AG04449 (cell line): ENCODE measurements at places on chromosomes 6 and 20.

- no peak for DNase-seq
Measured at GRCh38 chr6:85191656-85192055, 258.2 kb upstream of the NT5E start.

DNA sequence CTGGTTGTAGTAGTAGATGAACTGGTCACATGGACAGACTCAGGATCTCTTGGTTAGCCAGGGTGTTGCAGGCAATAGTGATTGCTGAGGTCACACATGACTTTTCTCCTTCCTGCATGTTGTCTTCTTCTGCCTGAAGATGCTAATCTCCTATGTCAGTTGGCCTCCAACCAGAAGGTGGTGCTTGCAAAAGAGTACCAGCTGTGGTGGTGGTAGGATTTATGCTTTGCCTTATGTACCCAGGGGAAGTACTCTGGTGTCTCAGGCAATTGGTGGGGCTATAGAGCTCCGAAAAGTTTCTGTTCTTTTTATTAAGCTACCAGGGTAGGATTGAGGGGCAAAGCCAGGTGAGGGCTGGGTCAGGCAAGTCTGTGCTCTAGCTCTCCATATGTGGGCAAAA is 98.5 kb downstream of the CARMIL1 start:
- DNase-seq = no peak

DNA sequence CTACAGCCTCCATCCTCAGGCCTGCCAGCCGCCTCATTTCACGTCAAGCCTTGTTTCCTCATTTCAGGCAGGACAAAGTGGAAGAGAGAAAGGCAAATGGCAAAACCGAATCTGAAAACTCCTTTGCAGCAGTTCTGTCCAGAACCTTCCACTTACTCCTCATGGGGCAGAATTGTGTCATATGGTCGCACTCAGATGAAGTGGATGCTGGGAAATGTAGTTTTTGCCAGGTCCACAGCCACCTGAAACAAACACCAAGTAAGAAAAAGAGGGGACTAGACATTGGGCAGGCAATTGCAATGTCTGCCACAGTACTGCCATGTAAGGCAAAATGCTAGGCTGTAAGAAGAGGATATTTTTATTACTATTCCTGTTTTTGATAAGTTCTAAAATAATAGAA is 44.9 kb downstream of the ISM1 start:
- DNase-seq = no peak

DNA sequence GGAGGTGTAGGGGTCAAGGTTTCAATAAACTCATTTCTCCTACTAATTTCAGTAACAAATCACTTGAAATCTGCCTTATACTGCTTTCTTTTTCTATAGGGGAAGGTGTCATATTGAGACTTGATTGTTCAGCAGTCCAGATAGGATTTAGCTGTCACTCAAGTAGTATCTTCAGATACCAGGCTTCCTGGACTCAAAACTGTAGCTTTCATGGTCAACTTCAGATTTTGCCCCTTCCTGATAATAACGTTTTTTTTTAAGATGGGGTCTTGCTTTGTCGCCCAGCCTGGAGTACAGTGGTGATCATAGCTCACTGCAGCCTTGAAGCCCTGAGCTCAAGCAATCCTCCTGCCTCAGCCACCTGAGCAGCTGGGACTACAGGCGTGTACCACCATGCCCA is 77.8 kb downstream of the JAG1 start:
- no peak for DNase-seq

GRCh38 chr6:17665132-17665531 is 41.6 kb downstream of the NUP153 start:
- no peak for DNase-seq

DNA sequence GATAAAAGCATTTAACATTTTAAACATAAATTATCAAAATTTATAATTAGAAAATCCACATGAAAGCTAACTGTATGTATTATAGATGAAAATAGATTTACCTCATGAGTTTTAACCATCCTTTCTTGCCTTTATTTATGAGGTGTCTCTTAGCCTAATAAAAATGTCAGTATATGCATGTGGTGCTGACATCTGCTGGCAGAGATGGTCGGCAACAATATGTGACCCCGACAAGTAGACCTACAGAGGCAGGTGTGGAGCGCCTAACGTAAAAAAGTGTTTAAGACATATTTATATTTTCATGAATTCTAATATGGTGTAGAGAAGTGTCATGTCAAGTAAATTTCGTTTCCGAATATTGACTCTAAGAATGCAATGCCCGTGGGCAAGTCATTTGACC is 149.0 kb upstream of the FUT9 start:
- no peak for DNase-seq

GRCh38 chr6:38492031-38492430 is 147.7 kb downstream of the BTBD9 start:
- DNase-seq = no peak

GRCh38 chr6:37709932-37710555 is 12.4 kb upstream of the MDGA1 start:
- no peak for DNase-seq

DNA sequence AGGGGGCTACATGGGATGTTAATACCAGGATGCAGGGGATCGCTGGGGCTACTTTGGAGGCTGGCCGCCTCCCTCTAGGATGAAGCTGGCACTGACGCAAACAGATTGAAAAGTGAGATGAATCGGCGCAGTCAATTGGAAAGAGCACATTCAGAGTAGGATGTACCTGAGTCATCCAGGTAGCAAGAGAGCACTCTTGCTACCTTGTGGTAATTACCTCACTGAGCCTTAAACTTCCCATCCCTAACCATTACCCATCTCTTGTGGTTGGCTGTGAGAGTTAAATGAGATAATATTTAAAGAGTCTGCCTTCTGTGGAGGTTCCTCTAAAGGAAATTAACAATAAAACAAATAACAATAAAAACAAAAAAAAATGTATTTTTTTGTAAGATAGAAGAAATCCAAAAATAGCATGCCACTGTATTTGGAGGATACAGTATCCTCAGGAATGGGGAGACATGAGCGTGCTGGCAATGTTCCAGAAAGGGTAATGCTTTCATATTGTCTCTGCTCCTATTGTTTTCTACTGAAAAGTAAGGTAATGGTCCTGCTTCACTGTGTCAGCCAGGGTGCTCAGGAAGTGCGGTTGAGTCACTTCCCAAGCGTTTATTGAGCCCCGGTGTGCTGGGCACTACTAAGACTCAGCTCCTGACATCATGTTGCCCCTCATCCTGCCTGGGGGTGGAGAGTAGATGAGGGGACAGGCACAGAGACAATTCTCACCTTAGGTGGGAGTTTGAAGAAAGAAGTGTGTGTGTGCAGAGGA is 301.1 kb downstream of the EYA4 start:
- DNase-seq = no peak

GRCh38 chr6:36825994-36826393 is 13.2 kb downstream of the CPNE5 start:
- no peak for DNase-seq

GRCh38 chr20:5118220-5119142 is 1.3 kb downstream of the PCNA start:
- no peak for DNase-seq

DNA sequence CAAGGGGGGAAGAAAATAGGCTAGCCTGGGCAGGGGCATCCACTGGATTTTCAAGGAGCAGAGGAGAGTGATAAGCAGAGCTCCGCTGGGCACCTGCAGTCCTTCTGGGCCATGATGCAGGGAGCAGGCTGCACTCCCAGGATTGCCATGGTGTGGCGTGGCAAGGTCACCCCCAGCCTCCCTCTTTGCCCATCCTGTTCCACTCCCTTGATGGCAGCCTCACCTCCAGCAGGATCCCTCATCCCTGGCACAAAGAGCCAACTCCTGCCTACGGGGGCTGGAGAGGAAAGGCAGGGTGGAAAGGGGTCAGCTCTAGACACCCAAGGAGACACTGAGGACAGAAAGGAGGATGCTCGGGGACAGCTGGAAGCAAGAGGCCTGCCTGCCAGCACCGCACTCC is 22.4 kb upstream of the MYMX start:
- no peak for DNase-seq

DNA sequence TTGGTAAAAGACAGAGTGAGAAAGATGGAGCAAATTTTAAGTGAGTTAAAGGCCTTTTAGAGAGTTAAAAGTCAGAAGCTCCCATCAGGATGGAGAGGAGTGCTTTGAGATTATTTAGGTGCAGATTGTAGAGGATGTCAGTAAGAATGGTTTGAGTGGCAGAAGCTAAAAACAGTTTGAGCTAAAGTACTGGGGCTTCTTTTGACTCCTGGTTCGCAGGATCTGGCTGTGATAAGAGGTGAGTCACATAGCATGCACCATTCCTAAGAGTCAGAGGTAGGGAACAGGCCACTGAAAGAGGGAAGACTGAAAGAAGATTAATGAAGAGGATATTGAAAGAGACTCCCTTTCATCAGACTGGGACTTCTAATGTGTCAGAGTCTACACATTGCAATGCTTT is 1047.9 kb upstream of the MAP3K7 start:
- DNase-seq = no peak

GRCh38 chr6:33732817-33733708 is 13.6 kb downstream of the IP6K3 start:
- DNase-seq = no peak

DNA sequence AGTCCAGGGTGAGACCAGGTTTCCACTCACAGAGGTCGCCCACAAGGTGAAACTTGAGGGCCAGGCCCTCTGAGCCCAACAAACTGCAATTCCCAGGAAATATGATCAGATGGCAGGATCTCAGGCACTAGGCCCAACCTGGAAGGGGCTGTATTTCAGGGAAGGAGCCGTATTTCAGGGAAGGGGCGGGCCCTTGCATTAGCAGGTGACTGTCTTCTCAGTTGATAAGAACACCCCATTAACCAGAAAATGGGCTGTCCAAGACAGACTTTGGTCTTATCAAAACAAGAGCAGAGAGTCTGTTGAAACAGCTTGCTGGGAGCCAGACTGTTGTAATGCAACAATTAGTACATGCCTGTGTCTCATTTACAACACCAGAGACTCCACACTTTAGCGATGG is 10.9 kb upstream of the BNIP5 start:
- no peak for DNase-seq

DNA sequence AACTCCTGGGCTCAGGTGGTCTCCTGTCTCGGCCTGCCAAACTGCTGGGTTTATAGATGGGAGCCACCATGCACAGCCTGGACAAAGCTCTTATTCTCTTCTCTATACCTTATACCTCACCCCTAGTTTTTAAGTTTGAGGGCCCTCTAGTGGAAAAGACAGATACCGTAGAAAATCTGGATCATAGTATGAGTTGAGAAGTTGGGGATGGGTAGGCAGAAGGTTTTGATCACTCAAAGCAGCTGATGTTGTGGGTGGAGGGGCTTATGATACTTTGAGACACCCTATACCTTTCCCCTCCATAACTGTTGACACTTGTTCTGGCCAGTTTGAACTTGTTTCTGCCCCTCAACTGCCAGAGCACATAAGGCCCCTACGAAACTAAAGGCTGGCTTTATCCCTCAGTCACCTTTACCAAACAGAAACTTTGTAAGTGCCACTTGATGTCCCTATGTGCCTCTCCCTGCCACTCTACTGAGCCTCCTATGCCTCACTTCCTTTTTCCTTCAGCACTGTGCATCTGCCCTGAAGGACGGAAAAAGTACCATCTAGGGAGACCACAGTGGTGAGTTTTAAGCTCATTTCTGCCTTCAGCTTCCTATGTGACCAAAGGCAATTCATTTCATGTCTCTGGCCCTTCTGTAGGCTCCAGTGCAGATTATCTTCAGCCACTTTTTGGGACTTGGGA is 28.6 kb downstream of the RALY start:
- DNase-seq = no peak

DNA sequence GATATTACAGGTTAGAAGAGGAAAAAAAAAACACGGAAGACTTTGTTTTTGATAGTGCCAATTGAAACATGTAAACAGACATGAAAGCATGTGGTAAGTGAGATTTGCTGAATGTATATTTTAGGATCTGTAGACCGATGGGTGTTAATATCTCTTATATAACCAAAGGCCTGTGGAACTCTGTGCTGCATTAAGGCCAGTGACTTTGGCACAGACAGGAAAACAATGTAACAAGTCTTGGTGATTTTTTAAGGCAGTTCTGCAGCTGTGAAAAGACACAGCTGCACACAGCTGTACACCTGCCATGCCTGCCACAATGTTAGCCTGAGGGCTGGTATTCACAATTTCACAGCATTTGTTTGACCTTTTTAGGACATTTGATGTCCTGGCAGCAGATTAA is 6.1 kb downstream of the SOBP start:
- DNase-seq = no peak

DNA sequence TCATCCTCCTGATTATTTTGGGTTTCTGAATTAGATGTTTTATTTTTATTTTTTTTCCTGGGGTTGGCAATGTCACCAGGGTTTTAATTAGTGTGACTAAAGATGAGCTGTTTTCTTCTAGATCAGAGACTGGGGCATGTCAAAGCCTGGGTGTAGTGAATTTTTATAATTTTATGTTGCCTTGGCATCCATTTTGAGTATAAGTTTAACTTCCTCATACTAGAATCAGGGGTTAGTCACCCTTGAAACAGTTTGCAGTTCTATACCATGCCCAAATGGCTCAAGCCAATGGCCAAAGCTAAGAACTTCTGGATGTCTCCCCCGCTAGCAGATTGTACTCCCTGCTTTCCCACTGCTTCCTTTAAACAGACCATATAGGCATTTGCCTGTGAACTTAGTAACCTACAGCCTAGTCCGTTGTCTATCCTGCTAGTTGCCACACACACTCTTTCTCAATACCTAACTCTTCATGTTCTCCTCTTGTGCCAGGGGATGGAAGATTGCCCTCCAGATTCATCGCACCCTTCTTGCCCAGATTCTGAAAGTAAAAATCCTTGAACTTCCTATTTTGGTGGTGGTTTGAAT is 54.5 kb downstream of the KIAA0408 start:
- DNase-seq = no peak

- peak; percentile 10 for DNase-seq
Measured at GRCh38 chr6:143961886-143962878, 45.9 kb downstream of the PLAGL1 start.

DNA sequence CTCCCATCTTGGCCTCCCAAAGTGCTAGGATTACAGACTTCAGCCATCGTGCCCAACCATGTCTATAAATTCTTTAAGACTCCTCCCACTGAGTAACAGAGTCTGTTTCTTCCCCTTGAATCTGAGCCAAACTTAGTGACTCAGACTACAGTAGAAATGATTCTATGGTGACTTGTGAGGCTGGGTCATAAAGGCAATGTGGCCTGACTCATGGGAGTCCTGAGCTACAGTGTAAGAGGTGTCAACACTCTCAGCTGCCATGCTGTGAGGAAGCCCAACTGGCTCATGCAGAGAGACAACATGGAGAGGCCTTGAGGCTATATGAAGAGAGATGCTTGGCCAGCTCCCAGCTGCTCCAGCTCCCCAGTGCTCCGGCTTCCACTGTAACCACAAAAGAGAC is 5.2 kb upstream of the NRSN2 start:
- no peak for DNase-seq
